Activated CD4-positive, alpha-beta memory T cell treated with anti-CD3 and anti-CD28 coated beads, Interleukin-2, amount 10 ng/mL, durations not matched to agents 7 days and 5 days (primary cell): ENCODE measurements at places on chromosomes 6 and 20.

DNA sequence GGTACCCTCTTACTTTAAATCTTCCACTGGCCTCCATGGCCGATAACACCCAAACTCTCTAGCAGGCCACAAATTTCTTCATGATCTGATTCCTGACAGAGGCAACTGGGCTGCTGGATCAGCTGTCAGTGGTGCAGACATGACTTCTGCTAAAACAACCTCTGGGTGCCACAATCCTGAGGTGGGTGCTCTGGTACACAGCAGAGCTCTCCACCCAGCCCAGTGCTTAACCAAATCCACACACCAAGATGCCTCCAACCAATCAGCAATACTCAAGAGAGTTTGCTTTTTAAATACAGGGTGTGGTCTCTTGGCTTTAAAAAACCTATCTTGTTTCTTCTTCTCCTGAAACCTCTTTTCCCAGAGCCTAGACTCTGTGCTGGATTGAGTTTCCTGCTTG is 126.6 kb upstream of the SPACA1 start:
- no peaks in the 10 kb centered on the region for H3K36me3 ChIP-seq
- peaks cover 6% of the 10 kb centered on the region for H3K27me3 ChIP-seq
- DNase-seq = no peak
- H3K27ac ChIP-seq = no peak overlapping the region

DNA sequence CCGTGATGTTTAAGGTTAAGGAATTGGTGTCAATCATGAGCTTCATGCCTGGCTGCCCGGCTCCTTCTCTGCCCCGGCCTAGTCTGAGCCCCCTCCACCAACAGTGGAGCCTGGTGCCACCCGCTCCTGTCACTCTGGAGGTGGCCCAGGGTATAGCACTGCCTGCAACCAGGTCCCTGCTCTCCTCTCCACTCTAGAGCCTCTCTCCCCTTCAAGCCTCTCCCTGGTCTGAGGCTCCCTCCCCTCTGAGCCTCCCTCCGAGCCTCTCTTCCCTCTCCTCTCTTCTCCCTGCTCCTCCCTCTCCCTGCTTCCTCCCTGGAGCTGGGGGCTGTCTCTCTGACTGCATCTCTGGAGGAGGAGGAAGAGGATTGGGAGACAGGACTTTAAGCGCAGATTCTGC is 31.3 kb upstream of the MRGBP start:
- no peaks in the 10 kb centered on the region for H3K4me1 ChIP-seq
- DNase-seq = no peak
- H3K4me3 ChIP-seq = no peak overlapping the region
- H3K27ac ChIP-seq = no peak overlapping the region
- H3K27me3 ChIP-seq = peaks cover 5% of the 10 kb centered on the region
- H3K36me3 ChIP-seq = no peaks in the 10 kb centered on the region

- no peak overlapping the region for H3K27ac ChIP-seq
- no peak for DNase-seq
- H3K4me1 ChIP-seq = no peaks in the 10 kb centered on the region
- H3K36me3 ChIP-seq = no peaks in the 10 kb centered on the region
- no peaks in the 10 kb centered on the region for H3K27me3 ChIP-seq
Measured at GRCh38 chr6:54262971-54263370, 45.3 kb upstream of the TINAG start.

- no peaks in the 10 kb centered on the region for H3K36me3 ChIP-seq
- no peak for DNase-seq
- no peak overlapping the region for H3K4me3 ChIP-seq
- no peaks in the 10 kb centered on the region for H3K27me3 ChIP-seq
- peaks cover 4% of the 10 kb centered on the region for H3K4me1 ChIP-seq
- no peak overlapping the region for H3K27ac ChIP-seq
Measured at GRCh38 chr6:161437851-161438250, 164.0 kb upstream of the AGPAT4 start.
